HCEC 1CT (cell line): ENCODE measurements at places on chromosomes 2 and 18.
A peak's percentile ranks its signal among the peaks of the same experiment; 100 is the strongest.

DNA sequence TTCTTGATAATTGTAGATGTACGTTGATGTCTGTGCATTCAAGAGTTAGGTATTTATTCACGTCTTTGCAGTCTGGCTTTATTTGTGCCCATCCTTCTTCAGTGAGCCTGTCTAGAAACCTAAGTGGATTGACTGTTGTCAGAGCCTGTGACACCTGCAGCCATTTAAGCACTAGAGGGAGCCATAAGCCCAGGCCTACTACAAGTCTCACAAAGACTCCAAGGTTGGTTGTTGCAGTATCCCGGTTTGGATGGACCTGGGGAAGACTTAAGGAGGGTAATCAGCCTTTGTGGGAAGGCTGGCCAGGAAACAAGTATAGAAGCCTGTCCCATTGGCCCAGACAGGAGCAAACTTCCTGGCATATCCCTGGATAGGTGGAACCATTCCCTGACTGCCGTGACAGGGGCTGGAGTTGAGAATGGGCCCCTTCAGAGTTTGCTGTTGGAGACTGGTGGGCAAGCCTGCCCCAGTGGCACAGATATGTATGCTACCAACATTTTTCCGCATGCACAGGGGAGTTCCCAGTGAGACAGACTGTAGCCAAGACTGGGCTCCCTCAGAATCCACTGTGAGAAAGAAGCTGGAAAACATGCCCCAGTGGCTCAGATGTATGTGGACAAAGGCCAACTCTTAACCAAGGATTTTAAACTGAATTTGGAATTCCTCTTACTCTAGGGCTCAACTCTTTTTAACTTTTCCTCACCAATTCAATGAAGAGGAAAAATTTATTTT, 9.3 kb upstream of the LRRC30 start:
- DNase-seq = peak; percentile 67

DNA sequence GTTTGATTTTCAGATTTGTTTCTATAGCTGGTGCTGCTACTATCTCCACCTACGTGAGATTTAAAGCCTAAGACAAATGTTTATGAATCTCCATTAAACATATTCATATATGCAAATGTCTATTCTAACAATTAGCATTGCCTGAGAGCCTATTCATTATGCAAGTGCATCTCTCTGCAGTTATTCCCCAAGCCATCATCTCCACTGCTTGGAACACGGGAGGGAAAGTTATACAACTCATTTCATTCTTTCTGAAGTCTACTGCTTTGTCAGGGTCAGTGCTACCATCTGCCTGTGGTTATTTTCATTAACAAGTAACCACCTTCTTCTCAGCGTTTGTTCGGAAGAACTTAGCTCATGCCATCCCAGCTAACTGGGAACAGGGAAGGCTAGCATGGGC, 188.8 kb upstream of the REV1 start:
- no peak for DNase-seq

DNA sequence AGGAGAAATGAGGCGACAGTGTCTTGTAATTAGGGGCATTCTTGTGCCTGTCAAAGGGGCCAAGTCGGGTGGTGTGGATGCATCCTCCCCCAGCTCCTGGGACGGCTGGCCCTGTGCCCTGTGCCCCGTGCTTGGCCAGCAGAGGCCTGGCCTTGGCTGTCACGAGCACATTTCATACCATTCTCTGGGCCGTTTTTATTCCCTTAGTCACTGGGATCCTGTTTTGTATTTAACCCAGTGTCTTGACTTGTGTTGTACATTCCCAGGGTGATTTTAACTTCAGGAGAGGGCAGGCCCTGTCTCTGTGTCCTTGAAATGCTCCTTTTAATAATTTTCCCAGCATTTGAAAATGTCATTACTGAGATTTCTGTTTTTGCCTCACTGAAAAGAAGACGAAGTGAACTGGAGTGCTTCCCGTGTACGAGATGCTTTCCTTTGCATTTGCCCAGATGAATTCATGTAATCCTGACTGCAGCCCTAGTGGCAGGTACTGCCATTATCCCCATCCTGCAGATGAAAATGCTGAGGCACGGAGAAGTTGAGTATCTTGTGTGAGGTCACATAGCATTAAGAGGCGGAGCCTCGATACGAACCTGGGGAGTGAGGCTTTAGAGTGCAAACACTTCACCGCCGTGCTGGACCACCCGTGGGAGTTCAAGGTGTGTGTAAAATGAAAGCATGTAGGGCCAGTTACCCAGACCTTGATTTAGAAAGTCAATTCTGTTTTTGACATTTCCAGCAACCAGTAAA, 57.0 kb downstream of the SH3RF3 start:
- DNase-seq = peak; percentile 67

DNA sequence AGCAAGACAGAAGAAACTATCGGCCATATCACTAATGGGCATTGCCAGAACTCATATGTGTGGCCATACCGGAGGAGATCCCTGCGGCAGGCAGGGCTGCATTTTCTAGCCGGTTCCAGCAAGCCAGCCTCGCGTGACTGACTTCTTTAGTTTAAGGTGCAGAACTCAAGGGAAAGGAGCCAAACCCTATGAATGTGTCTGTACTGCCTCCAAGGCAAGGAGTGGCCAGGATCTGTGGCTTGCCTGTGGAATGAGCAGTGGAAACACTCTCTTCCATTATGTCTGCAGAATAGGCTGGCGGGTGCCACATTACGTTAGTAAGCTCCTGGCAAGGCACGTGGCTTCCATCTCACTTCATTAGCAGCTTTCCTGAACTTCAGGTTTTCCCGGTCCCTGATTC, 137.6 kb downstream of the ATL2 start:
- DNase-seq = no peak

DNA sequence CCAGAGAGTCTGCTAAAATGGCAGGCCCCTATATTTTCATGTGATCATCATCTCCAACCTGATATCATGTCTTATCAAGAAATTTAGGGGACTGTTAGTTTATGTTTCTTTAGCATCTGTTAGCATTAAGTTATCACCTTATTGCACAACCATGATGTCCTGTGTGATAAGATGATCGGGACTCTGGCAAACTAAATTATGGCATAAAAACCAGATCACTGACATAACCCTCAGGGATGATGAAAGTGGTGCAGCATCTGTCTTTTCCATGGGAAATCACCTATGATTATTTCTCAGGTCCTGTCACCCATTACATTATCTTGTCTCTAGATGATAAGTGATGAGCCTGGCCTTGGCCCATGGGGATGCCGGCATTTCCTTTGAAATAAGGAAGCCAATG, 458.6 kb upstream of the DCC start:
- no peak for DNase-seq

DNA sequence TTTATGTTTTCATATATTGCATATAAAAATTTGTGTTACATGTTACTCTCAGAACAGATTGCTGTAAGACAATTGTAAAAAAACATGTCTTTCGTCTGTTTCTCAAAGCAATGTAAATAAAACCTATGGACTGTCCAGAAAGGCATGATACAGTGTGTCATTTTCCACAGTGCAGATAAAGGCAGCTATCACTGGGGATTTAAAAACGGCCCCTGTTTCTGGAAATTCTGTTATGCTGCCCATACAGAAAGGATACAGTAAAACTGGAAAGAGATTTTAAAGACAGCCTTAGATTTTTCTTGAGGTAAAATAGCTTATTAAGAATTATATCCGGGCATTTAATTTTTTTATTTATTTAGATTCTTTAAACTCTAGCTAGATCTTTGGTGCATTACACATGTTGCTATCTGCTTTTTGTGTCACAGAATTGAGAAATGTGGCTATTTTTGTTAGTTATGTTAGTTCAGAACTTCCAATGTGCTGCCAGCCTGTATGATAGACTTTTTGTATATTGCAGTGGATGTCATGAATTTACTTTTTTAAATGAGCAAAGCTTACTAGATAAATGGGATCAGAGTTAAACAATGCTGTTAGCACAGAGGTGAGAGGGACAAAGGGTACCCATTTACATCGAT, 859 bp upstream of the INO80D start:
- DNase-seq = no peak

- peak; percentile 73 for DNase-seq
Measured at GRCh38 chr2:231611273-231612108, 18.8 kb downstream of the TEX44 start.

- DNase-seq = no peak
Measured at GRCh38 chr2:231369580-231370428, 25.7 kb upstream of the B3GNT7 start.

DNA sequence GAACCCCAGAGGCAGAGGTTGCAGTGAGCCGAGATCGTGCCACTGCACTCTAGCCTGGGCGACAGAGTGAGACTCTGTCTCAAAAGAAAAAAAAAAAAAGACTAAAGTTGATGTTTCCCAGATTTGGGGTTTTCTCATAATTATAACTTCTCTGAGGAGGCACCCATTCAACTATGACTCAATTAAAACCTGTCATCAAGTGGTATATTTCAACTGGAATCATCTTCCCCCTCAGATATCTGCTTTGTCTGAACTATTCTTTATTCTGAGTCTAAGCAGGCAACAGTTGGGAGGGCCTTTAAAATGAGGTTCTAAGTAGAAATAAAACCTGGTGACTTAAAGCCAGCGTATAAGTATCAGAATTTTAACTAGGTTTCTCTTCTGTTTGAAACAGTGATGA, 88.5 kb downstream of the PTRHD1 start:
- no peak for DNase-seq

GRCh38 chr2:78775291-78775690, 250.2 kb upstream of the REG3G start:
- no peak for DNase-seq

DNA sequence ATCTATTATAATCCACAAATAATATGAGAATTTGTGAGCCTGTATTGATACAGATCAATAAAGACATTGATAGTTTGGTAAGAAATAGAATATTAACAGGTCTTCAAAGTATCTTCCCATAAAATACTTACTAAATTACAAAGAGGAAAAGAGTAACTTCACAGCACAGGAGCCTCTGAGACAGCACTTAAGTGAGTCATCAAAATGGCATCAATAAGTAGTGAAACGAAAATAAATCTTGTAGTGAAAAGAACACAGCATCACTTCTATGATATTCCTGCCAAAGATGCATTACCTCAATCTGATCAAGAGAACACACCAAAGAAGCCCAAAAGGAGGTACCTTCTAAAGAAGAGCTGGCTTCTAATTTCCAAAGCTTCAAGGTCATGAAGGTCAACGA, 116.4 kb downstream of the CBLN2 start:
- no peak for DNase-seq

- no peak for DNase-seq
Measured at GRCh38 chr18:61448316-61448715, 115.1 kb downstream of the CDH20 start.

DNA sequence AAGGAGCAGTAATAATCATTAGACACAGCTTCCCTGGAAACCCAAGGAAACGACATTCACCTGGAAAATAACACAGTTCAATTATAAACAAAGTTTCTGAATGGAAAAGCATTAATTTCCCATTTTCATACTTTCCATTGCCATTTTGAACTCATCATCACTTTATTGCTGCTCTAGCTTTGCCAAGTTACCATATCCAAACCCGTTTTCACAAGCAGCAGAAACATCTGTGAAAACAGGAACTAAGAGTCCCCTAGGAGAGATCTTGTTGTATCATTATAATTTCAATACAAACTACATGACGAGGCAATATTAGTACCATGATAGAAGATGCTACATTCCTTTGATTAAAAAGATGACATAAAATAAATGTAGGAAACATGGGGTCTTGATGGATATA, 597.0 kb upstream of the NRXN1 start:
- DNase-seq = no peak

DNA sequence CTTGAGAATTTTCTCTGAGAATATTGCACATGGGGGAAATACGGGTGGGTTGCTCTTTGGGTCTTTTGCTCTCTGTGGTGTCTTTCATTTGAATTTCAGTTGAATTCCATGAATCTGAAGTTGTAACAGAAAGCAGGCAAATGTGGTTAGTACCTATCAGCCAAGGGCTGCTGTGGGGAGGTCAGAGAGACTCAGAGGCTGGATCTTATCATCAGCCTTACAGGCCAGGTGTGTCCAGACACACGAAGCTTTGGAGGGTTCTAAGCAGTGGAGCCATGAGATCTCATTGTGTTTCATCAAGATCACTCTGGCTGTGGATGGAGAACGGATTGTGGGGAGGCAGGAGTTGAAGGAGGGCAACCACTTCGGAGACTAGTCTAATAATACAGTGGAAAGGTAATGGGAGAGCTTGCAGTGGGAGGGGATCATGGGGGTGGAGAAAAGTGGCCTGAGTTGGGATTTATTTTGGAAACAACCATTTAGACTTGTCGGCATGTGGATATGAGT, 68.1 kb downstream of the GNAL start:
- DNase-seq = no peak

DNA sequence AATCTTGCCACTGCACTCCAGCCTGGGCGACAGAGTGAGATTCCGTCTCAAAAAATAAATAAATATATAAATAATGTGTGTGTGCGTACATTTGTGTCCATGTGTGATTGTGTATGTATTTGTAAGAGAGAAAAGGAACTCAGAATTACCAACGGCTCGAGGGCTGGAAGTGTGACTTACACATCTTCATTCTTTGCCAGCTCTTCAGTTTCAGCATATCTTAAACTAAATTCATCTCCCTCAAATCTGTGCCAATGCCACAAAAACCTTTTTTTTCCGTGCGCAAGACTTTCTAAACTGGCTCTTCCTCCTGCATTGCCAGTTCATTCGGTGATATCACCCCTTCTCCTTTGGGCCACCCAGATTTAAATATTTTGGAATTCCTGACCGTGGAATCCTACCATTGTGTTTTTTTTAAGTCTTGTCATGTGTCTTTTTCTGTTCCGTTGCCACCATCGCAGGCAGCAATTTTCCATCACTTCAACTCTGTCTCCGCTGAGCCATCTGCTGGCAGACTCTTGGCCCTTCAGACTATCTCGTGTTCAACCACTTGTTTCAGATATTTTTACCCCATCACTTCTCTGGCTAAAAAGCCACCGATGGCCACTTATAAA, 77.0 kb upstream of the ZNF532 start:
- no peak for DNase-seq

DNA sequence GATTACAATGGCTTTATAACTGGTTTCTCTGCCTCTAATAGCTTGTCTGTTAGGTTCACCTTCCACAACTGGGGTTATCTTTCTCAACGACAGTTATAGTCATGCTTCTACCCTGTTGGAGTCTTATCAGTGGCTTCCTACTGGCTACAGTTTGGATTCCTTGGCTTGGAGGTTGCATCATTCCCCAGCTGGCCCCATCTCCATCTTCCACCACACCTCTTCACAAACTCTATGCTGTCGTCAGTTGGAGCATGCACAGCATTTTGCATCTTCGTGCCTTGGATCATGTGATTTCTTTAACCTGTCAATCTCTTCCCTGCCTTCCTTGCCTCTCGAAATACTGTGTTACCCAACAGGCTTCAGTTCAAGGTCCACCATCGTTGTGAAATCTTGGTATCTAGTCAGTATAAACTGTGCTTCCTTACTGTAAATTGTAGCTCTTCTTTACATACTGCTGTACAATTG, 316.3 kb upstream of the CXCR4 start:
- DNase-seq = no peak

DNA sequence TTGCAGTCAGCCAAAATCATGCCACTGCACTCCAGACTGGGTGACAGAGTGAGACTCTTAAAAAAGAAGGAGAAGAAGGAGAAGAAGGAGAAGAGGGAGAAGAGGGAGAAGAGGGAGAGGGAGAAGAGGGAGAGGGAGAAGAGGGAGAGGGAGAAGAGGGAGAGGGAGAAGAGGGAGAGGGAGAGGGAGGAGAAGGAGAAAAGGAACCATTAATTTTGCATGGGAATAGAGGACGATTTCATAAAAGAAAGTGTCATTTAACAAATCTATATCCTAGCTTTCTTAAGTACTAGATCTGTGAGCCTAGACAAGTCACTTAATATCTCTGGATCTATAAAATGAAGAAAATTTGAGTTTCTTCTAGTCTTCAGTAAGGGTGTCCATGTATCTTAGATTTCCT, 9.6 kb downstream of the NOL10 start:
- DNase-seq = no peak
